Activated CD4-positive, alpha-beta memory T cell treated with anti-CD3 and anti-CD28 coated beads, Interleukin-2, amount 10 ng/mL, durations not matched to agents 7 days and 5 days (primary cell): ENCODE measurements at places on chromosomes 12 and 14.

DNA sequence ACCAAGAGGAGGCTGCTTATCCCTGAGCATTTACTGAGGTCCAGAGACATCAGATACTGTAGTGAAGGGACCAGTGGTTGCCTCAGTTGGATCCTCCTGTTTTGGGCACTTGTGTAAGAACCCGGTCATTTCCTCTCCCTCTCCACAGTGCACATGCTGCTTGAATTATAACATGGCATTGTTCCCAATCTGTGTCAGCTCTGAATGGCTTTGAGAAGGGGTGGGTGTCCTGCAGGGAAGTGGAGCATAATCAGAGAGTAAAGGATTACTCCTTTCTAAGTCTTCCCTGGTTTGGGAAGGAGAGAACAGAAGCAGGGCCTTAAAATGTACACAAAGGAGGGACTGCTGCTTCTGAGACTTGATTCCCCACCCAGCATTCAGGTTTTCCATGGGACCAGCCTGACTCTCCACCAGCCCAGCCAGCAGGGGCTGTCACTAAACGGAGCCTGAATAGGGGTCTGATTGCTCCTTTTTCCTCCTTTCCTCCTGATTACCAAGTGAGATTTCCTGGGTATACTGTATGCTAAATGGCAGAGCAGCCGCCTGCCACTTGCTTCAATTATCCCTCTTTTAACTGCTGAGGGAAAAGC lies 78.4 kb downstream of the NRXN3 start:
- no peak for DNase-seq

DNA sequence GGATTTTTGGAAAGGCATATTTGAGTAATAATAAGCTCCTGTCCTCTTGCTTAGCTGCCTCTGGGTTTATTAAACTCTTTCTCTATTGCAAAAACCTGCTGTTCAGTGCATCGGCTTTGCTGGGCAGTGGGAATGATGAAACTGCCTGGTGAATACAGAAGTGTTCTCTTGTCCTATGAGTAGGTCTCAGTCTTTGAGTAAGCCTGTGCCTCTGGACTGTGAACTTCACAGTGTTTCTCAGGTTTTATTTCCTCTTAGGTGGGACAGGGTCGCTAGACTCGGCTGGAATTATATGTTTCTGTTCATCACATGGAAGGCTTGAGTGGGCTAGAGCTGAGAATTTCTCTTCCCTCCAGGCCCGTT lies 46.4 kb downstream of the CRADD start:
- no peak for DNase-seq

- DNase-seq, result no peak
These were observed 362.3 kb upstream of the NOVA1 start for GRCh38 chr14:26959972-26960660.

DNA sequence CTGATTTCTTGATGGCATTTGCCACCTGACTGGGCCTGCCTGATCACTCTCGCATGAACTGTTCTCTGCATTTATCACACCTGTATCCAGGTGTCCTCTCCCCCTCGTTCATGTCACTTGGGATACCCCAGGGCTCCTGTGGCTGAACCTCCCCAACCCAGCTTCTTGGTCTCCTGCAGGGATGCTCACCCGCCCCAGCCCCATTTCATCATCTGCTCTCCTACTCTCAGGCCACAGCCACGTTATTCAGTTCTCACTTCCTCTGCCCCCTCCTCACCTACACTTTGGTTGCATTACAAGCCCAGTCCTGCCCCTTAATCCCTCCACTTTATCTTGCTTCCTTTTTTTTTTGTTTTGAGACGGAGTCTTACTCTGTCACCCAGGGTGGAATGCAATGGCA lies 35.5 kb downstream of the TMBIM6 start:
- DNase-seq, result no peak

DNA sequence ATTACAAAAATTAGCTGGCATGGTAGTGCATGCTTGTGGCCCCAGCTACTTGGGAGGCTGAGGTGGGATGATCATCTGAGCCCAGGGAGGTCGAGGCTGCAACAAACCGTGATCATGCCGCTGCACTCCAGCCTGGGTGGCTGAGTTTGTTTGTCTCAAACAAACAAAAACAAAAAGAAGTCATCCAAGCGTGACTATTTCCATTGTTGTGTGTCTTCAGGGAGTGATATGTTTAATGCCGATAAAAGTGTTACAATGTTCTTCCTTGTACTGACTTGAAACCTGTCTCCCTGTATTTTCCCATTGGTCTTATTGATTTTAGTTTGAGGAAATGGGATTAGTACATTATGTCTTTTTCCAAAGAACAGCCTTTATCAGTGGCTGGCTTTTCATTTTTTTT lies 75.6 kb upstream of the USP44 start:
- no peak for DNase-seq
